Activated T-helper 9 cell treated with anti-CD3 and anti-CD28 coated beads, Interleukin-2, amount 50 U/mL, for 16 hours (primary cell): ENCODE measurements at places on chromosomes 16 and 17.

DNA sequence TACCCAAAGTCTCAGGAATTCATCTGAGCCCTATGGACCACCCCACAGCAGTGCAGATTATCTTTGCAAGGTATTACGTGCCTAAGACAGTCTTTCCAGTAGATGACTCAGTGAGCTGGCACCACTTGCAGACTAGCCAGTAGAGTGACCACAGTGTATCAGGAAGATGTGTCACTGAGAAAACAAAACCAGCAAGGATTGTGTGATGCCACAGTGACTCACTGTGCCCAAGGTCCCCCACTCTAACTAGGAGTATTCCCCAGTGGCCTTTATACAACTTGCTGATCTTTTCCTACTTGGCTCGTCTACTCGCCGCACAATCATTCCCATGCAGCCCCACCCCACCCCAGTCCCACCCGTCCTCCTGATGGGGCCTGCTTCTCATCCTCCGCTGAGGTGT is 26.8 kb upstream of the PRKCA start:
- no peak for DNase-seq

- DNase-seq, result peak; percentile 28
These were observed 33.7 kb upstream of the KDM8 start for GRCh38 chr16:27169511-27170071.

DNA sequence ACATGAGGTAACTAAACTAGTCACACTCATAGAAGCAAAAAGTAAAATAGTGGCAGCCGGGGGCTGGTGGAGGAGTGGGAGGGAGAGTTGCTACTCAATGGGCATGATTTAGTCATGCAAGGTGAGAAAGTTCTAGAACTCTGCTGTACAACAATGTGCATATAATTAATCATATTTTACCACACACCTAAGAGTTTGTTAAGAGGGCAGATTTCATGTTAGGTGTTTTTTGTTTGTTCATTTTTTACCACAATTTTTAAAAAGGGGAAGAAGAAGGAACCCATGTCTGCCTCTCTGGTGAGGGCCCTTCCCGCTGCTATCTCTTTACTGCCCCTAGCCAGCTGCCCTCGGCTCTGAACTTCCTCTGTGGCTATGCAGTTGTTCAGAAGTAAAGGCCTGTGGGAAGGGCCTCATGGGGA is 11.2 kb downstream of the CD300LB start:
- no peak for DNase-seq

DNA sequence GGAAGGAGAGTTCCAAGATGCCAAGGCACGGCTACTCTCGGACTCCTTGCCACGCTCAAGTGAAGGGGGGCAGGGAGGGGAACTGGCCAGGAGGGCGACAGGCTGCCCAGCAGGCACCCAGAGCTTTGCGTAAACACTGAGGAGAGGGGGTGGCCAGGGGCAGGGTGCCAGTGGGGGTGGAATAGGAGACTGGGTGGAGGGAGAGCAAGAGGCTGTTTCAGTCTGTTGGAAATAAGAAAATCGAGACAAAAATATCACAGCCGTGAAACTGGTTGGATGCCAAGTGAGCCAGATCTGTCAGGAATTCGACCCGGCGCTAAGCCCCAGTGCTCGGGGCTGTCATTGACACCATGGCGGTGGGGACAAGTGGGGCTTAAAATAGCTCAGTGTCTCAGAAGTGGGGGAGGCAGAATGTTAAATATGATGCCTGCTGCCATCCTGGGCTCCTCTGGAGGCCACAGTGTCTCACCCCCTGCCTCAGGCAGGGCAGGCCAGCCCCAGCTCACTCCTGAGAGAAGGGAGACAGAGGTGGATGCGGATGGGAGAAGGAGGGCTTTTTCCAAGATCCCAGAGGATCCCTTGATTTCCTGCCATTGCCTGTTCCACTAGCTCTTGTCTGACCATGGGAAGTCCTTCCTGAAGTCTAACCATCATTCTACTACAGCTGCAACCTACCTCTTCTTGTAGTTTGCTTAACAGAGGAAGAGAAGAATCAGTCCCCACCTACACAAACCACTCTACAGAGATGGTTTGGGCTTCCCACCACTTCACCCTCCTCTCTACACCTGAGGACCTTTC is 9.5 kb downstream of the PNMT start:
- no peak for DNase-seq

- no peak for DNase-seq
These were observed 1.2 kb downstream of the CPD start for GRCh38 chr17:30379903-30380381.

DNA sequence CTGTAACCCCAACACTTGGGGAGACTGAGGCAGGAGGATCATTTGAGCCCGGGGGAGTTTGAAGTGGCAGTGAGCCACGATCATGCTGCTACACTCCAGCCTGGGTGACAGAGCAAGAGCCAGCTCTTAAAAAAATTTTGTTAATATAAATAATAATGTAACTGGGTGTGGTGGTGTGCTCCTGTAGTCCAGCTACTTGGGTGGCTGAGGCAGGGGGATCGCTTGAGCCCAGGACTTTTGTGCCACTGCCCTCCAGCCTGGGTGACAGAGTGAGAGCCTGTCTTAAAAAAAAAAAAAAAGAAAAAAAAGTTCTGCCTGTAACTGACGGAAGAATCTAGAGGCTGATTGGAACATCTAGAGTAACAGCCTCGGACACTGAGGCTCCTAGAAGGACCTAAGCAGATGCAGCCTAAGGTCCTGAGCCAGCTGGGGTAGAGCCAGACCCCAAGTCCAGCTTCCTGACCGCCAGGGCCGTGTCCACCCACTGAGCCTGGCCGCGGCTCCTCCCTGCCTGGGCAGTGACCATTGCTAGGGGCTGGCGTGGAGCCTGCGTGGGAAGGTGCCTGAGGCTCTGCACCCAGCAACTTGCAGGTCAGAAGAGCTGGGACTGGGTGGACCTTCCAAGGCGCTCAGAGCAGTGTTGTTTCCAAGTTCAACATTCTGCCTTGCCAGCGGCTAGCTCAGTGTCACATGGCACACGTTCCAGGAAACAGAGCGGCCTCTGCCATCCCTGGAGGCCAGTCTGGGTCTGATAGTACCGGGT is 209.4 kb upstream of the CIBAR2 start:
- DNase-seq, result no peak

GRCh38 chr17:19363460-19364035 is 1.0 kb upstream of the B9D1 start:
- no peak for DNase-seq

DNA sequence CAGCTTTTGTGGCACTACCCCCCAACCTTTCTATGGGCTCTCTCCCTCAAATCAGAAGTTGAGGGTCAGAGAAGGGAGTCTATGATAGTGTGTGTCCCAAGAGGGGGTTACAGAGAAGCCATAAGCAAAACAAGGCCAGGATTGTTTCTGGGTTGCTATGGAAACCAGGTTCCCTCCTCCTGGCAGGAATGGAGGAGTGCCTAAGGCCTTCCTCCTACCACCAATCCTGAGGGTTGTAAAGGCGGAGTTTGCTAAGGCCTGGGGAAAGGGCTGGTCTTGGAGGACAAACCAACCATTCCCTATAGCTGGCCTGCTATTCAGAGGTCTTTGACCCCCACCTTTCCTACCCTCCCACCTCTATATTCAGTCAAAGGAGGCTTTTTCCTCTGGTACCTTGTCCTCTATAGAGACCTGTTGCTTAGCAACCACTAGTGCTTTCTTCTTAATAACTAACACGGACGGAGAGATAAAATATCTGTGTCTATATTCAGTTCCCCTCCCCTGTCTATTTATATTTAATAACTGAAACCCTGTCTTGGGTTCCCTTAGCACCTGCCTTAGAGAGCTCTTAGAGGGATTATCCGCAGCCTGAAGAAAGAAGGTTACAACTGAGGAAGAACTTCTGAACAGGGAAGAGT is 43.4 kb downstream of the NEUROD2 start:
- no peak for DNase-seq

- DNase-seq, result no peak
These were observed 104.6 kb downstream of the RPTOR start for GRCh38 chr17:80649200-80649644.

DNA sequence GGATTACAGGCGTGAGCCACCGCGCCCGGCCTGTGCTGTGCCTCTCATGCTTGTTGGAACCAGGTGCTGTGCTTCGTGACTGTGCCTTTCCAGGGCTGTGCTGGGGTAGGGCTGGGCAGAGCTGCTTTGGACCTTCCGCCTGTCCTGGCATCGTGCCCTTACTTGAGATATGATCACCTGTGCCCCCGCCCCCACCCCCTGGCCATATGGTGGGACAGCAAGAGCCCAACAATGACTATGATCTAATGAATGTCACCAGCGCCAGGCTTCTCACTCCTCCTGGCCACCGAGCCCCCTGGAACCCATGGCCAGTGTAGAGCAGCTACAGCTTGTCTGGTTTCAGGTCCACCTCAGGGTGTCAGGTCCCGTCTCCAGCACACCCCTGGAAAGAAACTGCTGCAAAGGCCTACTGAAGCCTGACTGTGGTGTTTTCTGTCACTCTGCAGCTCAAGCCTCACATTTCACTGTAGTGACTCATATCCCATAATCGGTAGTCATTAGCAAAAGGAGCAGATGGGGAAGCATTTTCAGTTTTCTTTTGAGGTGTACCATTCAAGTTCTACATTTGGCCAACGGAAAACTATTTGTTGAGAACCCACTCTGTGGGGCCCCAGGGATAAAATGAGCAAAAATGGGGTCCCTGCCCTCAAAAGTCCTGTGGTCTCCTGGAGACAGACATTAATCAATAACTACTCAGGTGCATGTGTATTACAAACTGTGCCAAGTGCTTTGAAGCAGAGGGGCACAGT is 22.1 kb downstream of the FCSK start:
- DNase-seq, result no peak

- DNase-seq, result no peak
These were observed 3.4 kb downstream of the BHLHA9 start for GRCh38 chr17:1273492-1274244.

DNA sequence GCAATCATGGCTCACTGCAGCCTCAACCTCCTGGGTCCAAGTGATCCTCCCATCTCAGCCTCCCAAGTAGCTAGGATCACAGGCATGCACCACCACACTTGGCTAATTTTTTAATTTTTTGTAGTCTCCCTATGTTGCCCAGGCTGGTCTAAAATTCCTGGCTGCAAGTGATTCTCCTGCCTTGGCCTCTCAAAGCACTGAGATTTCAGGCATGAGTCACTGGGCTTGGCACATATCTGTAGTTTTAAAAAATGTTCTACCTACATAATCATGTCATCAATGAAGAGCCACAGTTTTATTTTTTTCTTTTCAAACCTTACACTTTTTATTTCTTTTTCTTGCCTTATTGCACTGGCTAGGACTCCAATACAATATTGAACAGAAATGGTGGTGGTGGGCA is 33.1 kb upstream of the COL1A1 start:
- DNase-seq, result no peak
